Subcutaneous adipose tissue (tissue), 4 donors: ENCODE measurements at places on chromosomes 13 and 19. TPM values are rescaled to one million over a fixed set of nuclear protein-coding genes. Genes with fewer than 3 reads are reported as not detected.

Gene FAM174C
- 76.7 TPM for total RNA-seq

Gene ZNF180
- 8.4 TPM for total RNA-seq

Gene ATP4B
- not detected for total RNA-seq

Gene NCR1
- not detected for total RNA-seq

Gene CCDC8
- 3.1 TPM for total RNA-seq

Gene THSD8
- not detected for total RNA-seq
